Calu3 (cell line): ENCODE measurements at places on chromosomes 7 and 10. TPM values are rescaled to one million over a fixed set of nuclear protein-coding genes. Genes with fewer than 3 reads are reported as not detected.

CALML5 gene
- not detected in 2 replicates for total RNA-seq

PDK4 gene
- 6.5 and 7.1 TPM in 2 replicates for total RNA-seq

GRCh38 chr7:18037609-18038008 is 10.0 kb upstream of the PRPS1L1 start:
- no peak for DNase-seq

PIP gene
- total RNA-seq = not detected in 2 replicates

DNA sequence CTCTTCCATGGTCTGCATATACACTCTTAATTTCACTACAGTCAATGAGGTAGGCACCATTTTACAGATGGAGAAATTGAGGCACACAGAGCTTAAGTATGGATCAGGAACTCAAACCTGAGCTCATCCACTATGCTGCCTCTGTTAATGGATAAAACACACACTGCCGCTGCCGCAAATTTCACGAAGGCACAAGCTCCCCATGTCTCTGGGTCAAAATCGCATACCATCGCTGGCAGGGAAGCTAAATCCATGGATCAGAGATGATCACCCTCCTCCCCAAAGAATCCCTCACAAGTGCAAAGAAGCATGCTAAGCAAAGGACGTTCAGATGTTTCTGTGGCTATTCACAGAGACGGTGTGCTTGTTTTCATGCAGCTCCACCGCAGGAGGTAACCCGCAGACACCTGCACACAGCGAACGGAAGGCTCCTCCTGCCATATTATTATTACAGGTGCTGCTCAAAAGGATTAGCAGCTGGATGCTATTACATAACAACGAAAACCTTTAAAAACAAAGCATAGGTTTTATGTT is 109.3 kb downstream of the UBE2H start:
- DNase-seq = no peak

OGDH gene
- total RNA-seq = 100 and 105 TPM in 2 replicates

- peak; percentile 86 for DNase-seq
Observed at GRCh38 chr10:92891885-92892690, 43.8 kb downstream of the EXOC6 start.

- no peak for DNase-seq
Observed at GRCh38 chr10:13001041-13001886, at the start of gene CCDC3. TSS of gene CCDC3 (minus strand) at chr10:13001713. CDS start at chr10:13001570, 143 bp downstream.

EBLN1 gene
- not detected in 2 replicates for total RNA-seq

DNA sequence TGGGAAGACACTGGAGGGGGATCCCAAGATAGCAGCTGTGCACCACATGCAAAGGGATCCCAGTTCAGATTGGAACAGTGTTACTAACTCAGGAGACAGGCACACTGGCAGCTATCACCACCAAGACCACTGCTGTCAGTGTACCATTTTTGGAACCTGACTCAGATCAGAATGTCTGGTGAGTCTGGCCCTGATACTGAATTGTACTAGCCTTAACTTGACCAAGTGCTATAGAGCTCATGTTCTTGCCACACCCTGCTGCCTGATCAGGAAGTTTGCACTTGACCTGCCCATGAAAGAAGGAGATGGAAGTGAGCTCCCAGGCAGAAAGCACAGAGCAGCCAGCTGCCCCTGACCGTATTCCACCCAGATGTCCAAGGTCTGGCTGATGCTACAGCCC is 4.8 kb upstream of the PRRT4 start:
- DNase-seq = no peak

GIMAP8 gene
- not detected in 2 replicates for total RNA-seq

FAM237B gene
- not detected in 2 replicates for total RNA-seq

NPY4R gene
- not detected in 2 replicates for total RNA-seq
